ENCODE measurements at places on chromosomes 1 and 21.

GRCh38 chr1:190479050-190479397, 1.4 kb upstream of the BRINP3 start:
- H3K4me1 ChIP-seq = peaks cover 21% of the 10 kb centered on the region
- H3K27me3 ChIP-seq = peaks cover 44% of the 10 kb centered on the region
- no peak overlapping the region for H3K27ac ChIP-seq
- no peak for DNase-seq
- H3K4me3 ChIP-seq = no peak overlapping the region

- H3K4me1 ChIP-seq = no peaks in the 10 kb centered on the region
- no peak for DNase-seq
- H3K27ac ChIP-seq = no peak overlapping the region
- H3K4me3 ChIP-seq = no peak overlapping the region
- peaks cover 7% of the 10 kb centered on the region for H3K36me3 ChIP-seq
These were observed 737.8 kb downstream of the MATN1 start for GRCh38 chr1:29985606-29985945.

DNA sequence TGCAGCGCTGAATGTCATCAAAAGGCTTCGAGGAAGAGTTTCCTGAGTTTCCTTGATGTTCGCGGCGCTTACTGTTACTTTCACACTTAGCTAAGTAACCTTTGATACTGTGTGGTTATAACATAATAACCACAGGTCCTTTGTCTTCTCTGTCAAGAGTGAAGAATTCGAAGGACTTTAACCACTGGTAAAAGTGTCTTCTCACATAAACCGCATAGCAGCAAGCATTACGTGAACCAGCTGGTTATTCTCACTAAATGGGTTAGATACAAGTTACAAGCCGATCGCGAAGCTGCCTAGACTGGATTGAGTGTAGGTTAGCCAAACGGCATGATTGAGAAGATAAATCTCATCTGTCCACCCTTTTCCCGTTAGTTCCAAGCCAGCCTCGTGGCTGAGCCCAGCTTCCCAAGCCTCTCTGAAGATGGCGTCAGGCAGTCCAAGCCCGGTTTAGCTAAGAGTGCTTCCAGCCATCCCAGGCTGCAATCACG, 18.3 kb upstream of the IFNGR2 start:
- H3K27me3 ChIP-seq = no peaks in the 10 kb centered on the region
- peak overlapping the region; percentile 97 for H3K27ac ChIP-seq
- H3K4me3 ChIP-seq = peak overlapping the region; percentile 64
- H3K36me3 ChIP-seq = no peaks in the 10 kb centered on the region

DNA sequence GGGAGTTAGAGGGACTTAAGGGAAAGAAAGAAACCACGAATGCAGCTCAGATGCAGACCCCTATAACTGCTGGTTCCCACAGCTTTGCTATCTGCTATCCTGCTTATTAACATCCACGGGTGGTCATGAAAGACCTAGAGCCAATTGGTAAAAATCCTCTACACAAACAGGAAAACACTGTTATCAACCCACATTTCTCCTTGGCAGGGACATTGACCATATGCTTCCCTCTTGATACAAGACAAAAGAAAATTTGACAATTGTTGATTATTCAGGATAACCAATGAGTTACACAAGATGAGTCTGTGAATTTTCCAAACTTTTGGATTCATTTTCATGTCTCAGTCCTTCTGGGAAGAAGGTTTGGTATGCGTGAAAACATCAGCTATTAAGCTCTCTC, 90.4 kb downstream of the TIAM1 start:
- DNase-seq = no peak
- H3K4me3 ChIP-seq = no peak overlapping the region
- H3K36me3 ChIP-seq = no peaks in the 10 kb centered on the region

- no peak overlapping the region for H3K4me3 ChIP-seq
- no peak for DNase-seq
- no peak overlapping the region for H3K27ac ChIP-seq
- H3K36me3 ChIP-seq = peaks cover 16% of the 10 kb centered on the region
These were observed 23.5 kb downstream of the UBE2G2 start for GRCh38 chr21:44778094-44778493.

GRCh38 chr21:39375446-39375845, 26.6 kb upstream of the HMGN1 start:
- H3K36me3 ChIP-seq = no peaks in the 10 kb centered on the region
- H3K4me1 ChIP-seq = peaks cover 7% of the 10 kb centered on the region
- DNase-seq = no peak
- peaks cover 11% of the 10 kb centered on the region for H3K27me3 ChIP-seq
- no peak overlapping the region for H3K27ac ChIP-seq
- no peak overlapping the region for H3K4me3 ChIP-seq

GRCh38 chr1:83028467-83028866, 970.5 kb downstream of the TTLL7 start:
- peaks cover 23% of the 10 kb centered on the region for H3K36me3 ChIP-seq
- H3K4me3 ChIP-seq = no peak overlapping the region
- no peak overlapping the region for H3K27ac ChIP-seq
- no peaks in the 10 kb centered on the region for H3K27me3 ChIP-seq

- no peak overlapping the region for H3K27ac ChIP-seq
- peaks cover 34% of the 10 kb centered on the region for H3K27me3 ChIP-seq
- no peak overlapping the region for H3K4me3 ChIP-seq
- H3K4me1 ChIP-seq = no peaks in the 10 kb centered on the region
- DNase-seq = no peak
- H3K36me3 ChIP-seq = no peaks in the 10 kb centered on the region
These were observed 7.0 kb downstream of the LELP1 start for GRCh38 chr1:153210206-153210605.

DNA sequence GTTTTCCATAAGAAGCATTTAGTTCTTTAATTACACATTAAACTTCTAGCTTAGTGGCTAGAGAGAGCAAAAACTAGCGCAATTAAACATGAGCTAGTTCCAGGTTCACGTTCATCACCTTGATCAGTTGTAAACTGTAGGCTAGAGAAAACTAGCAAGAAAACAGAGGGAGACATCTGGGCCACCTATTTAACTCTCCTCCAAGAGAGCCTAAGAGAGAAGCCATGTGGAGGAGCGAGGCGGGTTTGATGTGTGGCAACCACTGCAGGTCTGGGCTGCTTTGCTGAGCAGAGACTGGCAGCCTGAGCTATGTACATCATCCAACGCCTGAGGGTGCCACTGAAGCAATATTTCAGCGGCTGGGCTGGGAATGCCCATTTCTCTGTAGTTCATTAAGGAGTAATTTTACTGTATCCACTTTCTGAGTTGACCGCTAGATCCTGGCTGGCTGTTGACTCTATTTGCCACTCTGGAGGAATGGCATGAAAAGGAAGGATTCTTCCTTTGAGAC, 252.9 kb downstream of the DYRK1A start:
- H3K36me3 ChIP-seq = no peaks in the 10 kb centered on the region
- H3K4me3 ChIP-seq = no peak overlapping the region
- H3K4me1 ChIP-seq = no peaks in the 10 kb centered on the region
- peaks cover 20% of the 10 kb centered on the region for H3K27me3 ChIP-seq
- no peak overlapping the region for H3K27ac ChIP-seq
- no peak for DNase-seq

DNA sequence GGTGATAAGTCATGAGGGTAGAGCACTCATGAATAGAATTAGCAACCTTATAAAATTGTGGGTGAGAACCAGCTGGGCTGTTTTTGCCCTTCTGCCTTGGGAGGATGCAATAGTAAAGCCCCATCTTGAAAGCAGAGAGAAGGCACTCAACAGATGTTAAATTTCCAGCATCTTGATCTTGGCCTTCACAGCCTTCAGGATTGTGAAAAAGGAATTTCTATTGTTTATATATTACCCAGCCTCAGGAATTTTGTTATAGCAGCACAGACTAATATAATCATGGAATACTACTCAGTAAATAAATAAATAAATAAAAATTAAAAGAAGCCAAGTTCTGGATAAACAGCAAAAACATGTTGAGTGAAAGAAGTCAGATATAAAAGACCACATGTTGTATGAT, 175.2 kb downstream of the KCNT2 start:
- H3K27ac ChIP-seq = no peak overlapping the region
- no peak overlapping the region for H3K4me3 ChIP-seq
- H3K4me1 ChIP-seq = no peaks in the 10 kb centered on the region
- no peaks in the 10 kb centered on the region for H3K27me3 ChIP-seq

All from naive B cell (primary cell).